ENCODE measurements at places on chromosomes 13 and 19.
A peak's percentile ranks its signal among the peaks of the same experiment; 100 is the strongest.

GRCh38 chr19:6038634-6039405 lies 60.9 kb upstream of the RANBP3 start:
- DNase-seq: no peak

GRCh38 chr19:35856546-35857149 lies at the start of gene KIRREL2:
TSS of gene KIRREL2 (plus strand) at chr19:35856911. CDS start at chr19:35857120, 209 bp downstream.
- DNase-seq: no peak

DNA sequence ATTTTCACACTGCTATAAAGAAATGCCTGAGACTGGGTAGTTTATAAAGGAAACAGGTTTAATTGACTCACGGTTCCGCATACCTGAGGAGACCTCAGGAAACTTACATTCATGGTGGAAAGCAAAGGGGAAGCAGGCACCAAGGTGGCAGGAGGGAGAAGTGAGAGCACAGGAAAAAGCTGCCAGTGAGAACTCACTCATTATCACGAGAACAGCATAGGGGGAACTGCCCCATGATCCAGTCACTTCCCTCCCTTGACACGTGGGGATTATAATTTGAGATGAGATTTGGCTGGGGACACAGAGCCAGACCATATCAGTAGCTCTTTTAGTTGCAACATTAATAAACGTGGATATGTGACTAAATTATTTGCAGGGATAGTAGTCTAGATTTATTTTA lies 4.3 kb upstream of the KCTD4 start:
- no peak for DNase-seq

DNA sequence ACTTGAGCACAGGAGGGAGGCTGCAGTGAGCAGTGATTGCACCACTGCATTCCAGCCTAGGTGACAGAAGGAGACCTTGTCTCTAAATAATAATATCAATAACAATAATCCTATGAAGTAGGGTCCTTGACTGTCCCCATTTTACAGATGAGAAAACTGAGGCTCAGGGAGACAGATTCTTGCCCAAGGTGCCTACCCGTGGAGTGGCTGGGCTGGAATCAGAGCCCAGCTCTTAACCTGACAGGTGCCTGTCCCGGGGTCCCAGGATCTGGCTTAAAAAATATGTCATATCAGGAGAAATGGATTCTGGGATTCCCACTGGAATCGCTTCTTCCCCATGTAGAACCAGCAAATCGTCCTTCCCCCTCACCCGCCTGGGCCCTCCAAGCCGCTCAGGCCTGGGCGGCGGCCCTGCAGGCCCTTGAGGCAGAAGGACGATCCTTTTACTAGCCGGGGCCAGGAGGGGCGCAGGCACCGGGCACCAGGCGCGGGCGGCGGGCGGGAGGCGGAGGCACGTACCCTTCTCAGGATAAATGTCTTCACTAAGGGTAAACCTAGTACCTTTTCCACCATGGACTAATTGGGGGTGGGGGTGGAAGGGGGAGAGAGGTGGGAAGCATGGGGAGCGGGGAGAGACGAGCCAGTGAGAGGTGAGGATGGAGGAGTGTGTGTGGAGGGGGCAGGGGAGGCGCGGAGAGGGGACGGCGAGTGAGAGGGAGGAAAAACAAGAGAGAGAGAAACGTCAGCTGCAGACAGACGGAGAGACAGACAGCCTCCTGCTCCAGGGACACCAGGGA lies 60.6 kb downstream of the COLGALT1 start:
- no peak for DNase-seq

DNA sequence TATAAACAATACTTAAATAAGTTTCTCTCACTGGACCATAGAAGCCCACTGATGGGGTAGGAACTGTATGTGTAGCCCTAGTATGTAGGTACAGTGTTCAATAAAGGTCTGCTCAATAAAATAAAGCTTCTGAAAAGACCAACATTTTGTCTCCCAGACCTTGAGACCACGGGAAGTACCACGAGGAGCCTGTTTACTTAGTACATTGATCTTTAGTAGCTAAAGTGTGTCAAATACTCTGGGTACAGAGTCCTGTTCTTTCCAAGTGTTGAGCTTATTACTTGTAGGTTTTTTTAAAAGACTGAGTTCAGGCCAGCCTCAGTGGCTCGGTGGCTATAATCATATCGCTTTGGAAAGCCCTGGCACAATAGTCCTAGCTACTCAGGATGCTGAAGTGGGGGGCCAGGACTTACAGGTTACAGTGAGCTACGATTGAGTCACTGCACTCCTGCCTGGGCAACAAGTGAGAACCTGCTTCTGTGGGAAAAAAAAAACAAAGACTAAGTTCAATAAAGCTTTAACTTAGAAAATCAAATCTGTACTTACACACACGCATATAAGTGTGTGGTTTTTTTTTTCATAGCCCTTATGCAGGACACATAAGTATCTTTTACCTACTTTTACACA lies 3.4 kb downstream of the MTRF1 start:
- DNase-seq: no peak

DNA sequence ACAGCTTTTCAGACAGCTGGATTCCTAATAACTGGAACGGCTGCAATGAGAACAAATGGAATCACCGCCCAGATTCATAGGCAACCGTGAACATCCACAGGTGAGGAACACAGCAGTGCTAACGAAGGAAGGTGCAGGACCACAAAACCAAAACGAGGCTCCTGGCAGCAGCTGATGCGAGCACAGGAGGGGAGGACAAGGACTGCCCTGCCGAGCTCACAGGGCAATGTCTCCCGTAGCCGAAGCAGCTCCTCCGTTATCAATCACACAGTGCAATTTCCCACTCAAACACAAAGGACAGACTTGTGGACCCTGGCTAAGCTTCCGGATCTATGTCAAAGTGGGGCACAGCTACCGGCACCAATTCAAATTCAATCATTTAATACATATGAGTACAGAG lies 70.6 kb downstream of the STK24 start:
- DNase-seq: no peak

DNA sequence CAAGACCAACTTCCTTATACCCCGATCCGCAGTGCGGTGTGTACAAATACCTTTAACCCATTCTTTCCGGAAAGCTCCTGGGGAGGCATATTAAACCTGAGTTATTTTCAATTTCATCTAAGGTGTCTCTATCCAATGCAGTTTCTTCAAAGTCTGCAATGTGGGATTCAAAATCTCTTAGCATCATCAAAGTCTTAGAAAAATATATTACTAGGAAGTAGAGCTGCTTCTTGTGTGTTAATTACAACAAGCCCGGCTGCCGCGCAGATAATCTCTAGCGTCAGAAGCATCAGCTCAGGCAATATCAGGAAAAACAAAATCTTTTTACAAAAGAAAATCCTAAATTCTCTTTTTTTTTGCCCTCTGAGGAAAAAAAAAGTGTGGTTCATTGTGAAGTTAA lies 48.1 kb downstream of the ZNF536 start:
- no peak for DNase-seq

GRCh38 chr13:101144808-101145419 lies 271.4 kb downstream of the NALCN start:
- peak; percentile 31 for DNase-seq

Data from smooth muscle cell of the brain vasculature (primary cell).